ENCODE measurements at places on chromosomes 13 and 19. TPM values are rescaled to one million over a fixed set of nuclear protein-coding genes. Genes with fewer than 3 reads are reported as not detected.

- DNase-seq, result no peak
Observed at GRCh38 chr13:45410001-45410400, 8.2 kb downstream of the SLC25A30 start.

GRCh38 chr13:36395280-36395679, 37.0 kb upstream of the CCNA1 start:
- no peak for DNase-seq

- no peak for DNase-seq
Observed at GRCh38 chr19:50434525-50434924, 1.8 kb downstream of the MYBPC2 start.

GRCh38 chr13:45362939-45363338, 22.0 kb upstream of the TPT1 start:
- DNase-seq, result no peak

DNA sequence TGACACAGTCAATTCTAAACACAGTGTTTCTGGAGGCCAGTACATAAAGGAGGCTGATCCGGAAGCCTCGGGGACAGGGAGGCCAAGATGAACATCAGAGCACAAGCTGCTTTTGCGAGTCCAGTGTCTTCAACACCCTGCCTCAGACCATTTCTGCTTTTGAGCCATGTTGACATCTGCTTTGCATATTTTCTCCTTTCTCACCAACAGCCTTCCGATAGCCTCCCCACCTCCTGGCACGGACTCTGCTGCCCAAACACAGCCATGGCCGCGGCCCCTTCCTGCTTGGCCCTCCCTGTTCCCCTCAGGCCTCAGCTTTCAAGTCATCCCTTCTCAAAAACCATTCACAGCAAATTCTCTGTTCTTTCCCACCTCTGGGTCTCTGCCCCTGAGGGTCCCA, 3.6 kb downstream of the LRRC25 start:
- DNase-seq, result peak; percentile 54

DNA sequence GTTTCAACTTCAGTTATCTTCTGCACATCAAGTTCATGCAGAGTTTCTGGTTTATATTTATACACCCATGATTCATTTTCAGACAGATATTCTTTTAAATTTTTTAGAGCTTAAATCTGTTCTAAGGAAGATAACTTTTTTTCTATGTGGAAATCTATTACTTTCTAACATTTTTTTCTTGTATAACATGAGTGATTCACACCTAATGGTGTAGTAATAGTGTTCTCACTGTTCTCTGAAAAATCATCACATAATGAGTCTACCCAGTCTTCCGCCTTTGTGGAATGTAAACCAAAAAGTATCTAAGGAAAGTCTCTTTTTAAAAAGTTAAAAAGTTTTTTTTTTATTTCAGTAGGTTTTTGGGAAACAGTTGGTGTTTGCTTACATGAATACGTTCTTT, 70.8 kb downstream of the FNDC3A start:
- no peak for DNase-seq

DNA sequence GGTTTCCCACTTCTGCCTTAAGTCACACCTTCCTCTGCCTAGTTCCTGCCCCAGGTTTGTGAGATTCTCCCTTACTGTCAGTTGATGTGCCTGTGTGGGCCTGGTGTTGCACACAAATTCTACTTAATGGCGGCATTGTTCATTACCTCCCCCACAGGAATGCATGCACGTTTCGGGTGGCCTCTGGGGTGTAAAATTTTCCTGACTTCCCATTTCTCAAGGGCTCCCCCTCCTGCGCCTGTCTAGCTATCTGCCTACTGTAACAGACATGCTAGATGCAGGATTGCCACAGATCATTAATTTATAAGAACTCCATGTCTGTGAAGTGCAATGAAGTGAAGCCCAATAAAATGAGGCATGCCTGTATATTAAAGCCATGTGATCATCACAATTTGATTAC, 1466.3 kb downstream of the PCDH9 start:
- no peak for DNase-seq

GRCh38 chr13:49667773-49668172, 23.5 kb downstream of the EBPL start:
- no peak for DNase-seq

GRCh38 chr13:97352815-97353214, 81.2 kb upstream of the RAP2A start:
- no peak for DNase-seq

DNA sequence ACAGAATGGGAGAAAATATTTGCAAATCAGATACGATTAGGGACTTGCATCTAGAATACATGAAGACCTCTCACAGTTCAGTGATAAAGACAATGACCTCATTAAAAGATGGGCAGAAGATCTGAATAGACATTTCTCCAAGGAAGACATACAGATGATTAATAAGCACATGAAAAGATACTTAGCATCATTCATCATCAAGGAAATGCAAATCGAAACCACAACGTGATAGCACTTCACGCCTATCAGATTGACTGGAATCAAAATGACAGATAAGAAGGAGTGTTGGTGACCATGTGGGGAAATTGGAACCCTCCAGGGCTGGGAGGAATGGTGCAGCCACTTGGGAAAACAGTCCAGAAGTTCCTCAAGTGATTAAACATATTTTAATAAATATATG, 25.8 kb downstream of the CFAP97D2 start:
- DNase-seq, result no peak

- no peak for DNase-seq
Observed at GRCh38 chr19:35710784-35711723, 6.7 kb downstream of the ZBTB32 start.

GRCh38 chr19:18589380-18590272, 1.0 kb downstream of the REX1BD start:
- peak; percentile 94 for DNase-seq

- no peak for DNase-seq
Observed at GRCh38 chr19:35645680-35646511, 2.2 kb upstream of the COX6B1 start.

DNA sequence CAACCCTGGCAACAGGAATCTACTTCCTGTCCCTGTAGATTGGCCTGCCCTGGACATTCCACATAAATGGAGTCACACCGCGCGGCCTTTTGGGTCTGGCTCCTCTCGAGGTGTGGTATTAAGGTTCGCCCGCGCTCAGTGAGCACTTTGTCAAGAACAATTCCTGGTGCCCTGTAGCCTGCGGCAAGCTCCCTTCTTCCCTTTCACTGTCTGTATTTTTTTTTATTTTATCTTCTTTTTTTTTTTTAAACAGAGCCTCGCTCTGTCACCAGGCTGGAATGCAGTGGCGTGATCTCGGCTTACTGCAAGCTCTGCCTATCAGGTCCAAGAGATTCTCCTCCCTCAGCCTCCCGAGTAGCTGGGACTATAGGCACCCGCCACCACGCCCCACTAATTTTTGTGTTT, 28.3 kb downstream of the PEX11G start:
- no peak for DNase-seq

DNA sequence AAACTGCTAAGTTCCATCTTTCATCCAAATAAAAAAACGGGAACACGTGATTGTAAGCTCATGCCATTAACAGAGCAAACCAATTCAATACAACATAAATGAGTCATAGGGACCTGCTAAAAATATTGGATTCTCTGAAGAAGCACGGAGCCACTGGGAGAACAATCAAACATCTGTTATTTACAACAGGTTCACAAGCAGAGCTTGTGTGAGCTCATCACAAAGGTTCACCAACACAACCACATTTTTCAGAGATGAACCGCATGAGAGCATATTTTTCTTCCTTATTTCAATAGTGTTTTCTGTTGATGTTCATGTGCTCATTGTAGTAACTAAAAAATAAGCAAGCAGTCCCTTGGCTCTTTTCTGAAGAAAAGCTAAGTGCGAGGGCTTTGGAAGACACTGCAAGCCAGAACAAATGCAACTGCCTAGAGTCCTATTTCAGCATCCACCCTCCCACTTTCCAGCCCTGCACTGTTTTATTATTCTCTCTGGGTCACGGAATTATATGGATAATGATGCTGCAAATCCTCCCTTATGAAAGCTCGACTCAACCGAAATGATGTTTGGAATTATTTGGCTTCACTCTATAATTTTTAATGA, 545.8 kb downstream of the LIG4 start:
- DNase-seq, result no peak

GRCh38 chr19:10670182-10670581, 16.0 kb downstream of the ILF3 start:
- DNase-seq, result no peak

GRCh38 chr13:99655351-99656091, 154.2 kb downstream of the TM9SF2 start:
- no peak for DNase-seq

- no peak for DNase-seq
Observed at GRCh38 chr19:46574533-46574932, 26.6 kb upstream of the CALM3 start.

DNA sequence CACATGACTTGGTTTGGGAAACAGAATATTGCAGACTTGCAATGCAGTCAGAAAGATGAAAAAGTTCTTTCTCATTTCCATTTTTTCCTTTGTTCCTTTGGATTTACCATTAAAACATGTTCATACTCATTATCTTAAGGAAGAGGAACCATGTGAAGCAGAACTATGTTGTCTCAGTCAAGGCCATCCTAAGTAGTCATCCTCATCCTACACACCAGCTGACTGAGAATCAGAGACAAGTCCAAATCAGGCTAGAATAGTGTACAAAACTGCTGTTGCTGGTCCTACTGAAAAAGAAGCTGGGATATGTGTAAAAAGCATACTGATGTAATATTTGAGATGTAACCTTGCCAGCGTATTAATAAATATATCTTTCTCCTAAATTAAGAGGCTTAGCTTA, 433.4 kb downstream of the SLITRK5 start:
- DNase-seq, result no peak

DNA sequence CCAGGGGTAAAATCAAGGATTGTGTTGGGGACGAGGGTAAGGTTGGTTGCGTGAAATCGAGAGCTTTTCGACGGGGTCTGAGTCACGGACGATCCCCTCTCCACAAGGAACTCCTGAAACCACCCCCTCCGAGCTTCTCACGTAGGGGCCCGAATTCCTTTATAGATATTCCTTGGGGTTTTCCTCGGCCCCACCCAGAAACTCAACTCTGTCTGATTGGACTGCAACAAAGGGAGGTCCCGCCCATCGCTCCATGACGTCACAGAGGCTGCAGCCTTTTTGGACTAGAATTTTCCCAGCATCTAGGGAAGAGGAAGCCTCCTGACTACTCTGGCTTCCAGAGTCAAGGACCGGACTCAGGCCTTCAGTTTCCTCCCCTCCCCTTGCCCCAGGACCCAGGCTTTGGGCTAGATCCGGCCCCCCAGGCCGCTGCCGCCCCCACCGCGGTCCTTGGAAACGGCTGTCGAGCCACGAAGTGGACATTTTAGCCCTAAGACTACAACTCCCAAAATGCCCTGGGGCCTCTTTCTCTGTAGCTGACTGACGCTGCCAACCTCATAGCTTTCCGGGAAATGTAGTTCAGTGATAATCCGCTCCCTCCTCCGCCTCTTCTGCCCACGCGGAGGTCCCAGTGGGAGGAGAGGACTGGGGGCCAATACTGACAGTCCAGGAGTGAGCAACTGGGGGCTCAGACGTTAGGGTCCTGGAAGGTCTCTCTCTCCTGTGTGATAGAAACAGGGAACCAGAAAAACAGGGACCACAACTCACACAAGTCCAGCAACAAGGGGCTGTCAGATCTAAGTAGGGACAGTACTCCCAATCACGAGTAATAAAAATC, at the start of gene IZUMO1:
Gene IZUMO1 (minus strand): TSS at position 172 of the 838 bp plus-strand sequence. CDS start 1,050 bp downstream, outside the sequence.
- peak; percentile 80 for DNase-seq

DNA sequence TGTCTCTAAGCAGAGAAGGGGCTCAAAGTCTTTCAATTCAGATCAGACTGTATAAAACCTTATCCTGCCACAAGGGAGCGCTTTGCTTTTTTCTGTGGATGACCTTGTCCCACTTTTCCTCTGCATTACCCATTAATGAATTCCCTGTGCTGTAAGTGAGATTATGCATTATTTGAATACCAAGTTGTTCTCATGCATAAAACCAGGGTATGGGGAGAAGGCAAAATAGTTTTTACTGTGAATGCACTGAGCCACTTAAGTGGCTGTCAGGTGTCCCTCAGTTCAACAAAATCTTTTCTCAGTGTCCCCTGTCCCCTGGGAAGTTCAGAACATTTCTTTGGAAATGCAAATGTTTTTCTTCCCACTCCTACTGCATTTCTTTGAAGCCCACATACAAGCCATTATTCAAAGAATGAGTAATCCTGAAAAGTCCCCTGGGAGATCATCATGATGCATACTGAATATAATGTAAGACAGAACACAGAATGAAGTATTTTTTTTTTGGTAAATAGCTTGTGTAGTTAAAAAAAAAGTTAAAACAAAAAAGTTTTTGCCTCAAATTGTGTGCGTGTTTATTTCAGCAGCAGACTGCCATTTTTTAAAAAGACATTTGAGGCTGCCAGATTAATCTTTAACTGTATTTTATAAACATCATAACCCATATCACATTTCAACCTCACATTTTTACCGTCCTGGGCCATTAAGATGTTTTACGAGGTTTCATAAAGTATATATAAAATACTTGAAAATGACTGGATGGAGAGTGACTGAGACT, 506.7 kb upstream of the PCDH9 start:
- DNase-seq, result no peak

GRCh38 chr19:51187395-51188226, 37.3 kb upstream of the CD33 start:
- no peak for DNase-seq

- no peak for DNase-seq
Observed at GRCh38 chr19:42360787-42361544, 29.1 kb downstream of the CNFN start.

DNA sequence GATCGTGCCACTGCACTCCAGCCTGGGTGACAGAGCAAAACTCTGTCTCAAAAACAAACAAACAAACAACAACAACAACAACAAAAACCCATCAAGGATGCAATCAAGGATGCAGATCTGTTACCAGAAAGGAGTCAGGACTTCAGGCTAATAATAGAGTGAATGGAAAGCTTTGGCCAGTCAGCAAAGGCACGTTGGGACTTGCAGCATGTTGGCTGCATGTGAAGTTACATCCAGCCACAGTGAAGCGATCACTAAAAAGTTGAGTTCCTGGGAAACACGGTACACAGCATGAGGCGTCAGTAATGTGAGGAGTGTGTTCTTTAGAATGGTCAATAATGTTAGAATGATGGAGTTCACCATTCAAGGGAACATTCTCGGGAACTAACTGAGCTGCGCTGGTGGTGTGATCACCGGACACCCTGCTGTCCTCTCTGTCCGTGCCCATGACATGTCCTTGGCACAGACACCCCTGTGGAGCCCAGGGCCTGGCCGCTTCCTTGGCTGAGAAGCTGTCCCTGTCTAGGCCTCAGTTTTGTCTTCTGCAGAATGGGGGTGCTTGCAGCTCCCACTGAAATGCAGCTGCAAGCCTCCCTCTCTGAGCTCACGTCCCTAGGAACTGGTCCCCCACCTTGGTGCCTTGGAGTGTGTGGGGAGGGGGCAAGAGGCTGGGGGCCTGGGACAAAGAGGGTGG, 2.3 kb upstream of the LGALS7B start:
- DNase-seq, result no peak

- peak; percentile 39 for DNase-seq
Observed at GRCh38 chr13:38636761-38637160, 50.1 kb upstream of the FREM2 start.

The SHISA7 gene
- total RNA-seq, result not detected

The HSD17B14 gene
- 22.6 TPM for total RNA-seq

The ATP1A3 gene
- total RNA-seq, result 0.15 TPM

The C19orf85 gene
- total RNA-seq, result not detected

The CCL25 gene
- not detected for total RNA-seq

The CGB3 gene
- total RNA-seq, result not detected

The CEACAM3 gene
- 2.7 TPM for total RNA-seq

Data from upper lobe of left lung (tissue), 6 donors.